Testis (tissue), 5 donors: ENCODE measurements at places on chromosomes 6 and 20. TPM values are rescaled to one million over a fixed set of nuclear protein-coding genes. Genes with fewer than 3 reads are reported as not detected.

Gene TFAP2A
- 3.3 TPM for polyA plus RNA-seq

Gene FAM83C
- polyA plus RNA-seq, result 0.96 TPM

Gene ZC3H12D
- 0.61 TPM for polyA plus RNA-seq

- no peak overlapping the region for H3K27ac ChIP-seq
- H3K36me3 ChIP-seq, result no peaks in the 10 kb centered on the region
- H3K27me3 ChIP-seq, result no peaks in the 10 kb centered on the region
These were observed 102.6 kb downstream of the TULP4 start for GRCh38 chr6:158414851-158415262.

DNA sequence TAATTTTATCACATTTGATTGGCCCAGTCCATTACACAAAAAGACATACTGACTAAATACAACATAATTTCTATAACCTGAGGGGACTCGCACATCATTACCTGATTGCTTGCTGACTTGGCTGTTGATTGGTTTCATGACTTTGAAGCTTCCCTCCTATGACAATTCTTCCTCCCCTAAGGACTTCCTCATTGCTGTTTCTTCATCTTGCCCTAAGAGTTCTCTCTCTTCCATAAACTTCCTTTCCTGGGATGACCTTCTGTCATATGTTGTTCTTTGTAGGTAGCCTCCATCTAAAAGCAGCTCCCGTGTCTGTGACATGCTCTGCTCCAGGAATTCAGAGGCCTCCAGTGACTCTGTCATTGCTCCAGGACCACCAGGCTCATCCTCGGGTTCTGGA lies 22.6 kb downstream of the RSPH3 start:
- no peaks in the 10 kb centered on the region for H3K4me1 ChIP-seq
- no peak for DNase-seq
- H3K4me3 ChIP-seq, result no peak overlapping the region
- no peak overlapping the region for H3K27ac ChIP-seq
- H3K27me3 ChIP-seq, result no peaks in the 10 kb centered on the region
- no peaks in the 10 kb centered on the region for H3K36me3 ChIP-seq

Gene C6orf47
- polyA plus RNA-seq, result 11.9 TPM

DNA sequence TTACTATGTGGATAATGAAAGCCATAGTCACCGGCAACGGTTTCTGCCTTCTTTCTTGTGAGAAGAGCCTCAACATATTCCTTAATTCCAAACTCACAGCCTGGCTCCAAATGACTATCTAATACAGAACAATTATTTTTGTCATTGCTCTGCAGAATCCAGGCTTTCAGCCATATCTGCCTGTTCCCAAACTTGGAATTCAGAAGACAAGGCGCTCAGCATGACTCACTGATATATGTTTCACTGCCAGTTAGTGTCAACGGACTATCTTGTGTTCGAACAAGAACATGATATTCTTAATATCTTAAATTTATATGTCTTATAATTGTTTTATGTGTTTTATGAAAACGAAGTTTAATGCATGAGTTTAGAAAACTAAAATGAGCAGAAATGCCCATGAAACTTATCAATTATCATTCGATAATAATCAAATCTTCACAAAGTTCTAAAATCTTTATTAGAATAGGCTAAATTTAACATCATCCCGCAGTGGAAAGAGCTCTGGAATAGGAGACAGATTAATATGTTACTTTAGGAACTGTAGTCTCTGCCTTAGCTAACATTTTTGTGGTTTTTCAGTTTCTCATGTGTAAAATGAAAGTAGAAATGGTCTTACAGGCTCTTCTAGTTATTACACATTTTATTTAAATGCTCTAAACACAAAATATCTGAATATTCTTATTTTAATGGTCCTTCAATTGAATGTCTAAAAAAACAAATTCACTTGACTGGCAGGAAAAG lies 669.3 kb upstream of the GJE1 start:
- no peak overlapping the region for H3K4me3 ChIP-seq
- peak; percentile 21 for DNase-seq
- H3K27ac ChIP-seq, result no peak overlapping the region
- H3K4me1 ChIP-seq, result no peaks in the 10 kb centered on the region
- H3K27me3 ChIP-seq, result no peaks in the 10 kb centered on the region

GRCh38 chr20:37725165-37725564 lies 31.3 kb downstream of the CTNNBL1 start:
- H3K4me3 ChIP-seq, result no peak overlapping the region
- no peaks in the 10 kb centered on the region for H3K27me3 ChIP-seq
- no peaks in the 10 kb centered on the region for H3K36me3 ChIP-seq
- no peak overlapping the region for H3K27ac ChIP-seq
- H3K4me1 ChIP-seq, result no peaks in the 10 kb centered on the region
- no peak for DNase-seq

DNA sequence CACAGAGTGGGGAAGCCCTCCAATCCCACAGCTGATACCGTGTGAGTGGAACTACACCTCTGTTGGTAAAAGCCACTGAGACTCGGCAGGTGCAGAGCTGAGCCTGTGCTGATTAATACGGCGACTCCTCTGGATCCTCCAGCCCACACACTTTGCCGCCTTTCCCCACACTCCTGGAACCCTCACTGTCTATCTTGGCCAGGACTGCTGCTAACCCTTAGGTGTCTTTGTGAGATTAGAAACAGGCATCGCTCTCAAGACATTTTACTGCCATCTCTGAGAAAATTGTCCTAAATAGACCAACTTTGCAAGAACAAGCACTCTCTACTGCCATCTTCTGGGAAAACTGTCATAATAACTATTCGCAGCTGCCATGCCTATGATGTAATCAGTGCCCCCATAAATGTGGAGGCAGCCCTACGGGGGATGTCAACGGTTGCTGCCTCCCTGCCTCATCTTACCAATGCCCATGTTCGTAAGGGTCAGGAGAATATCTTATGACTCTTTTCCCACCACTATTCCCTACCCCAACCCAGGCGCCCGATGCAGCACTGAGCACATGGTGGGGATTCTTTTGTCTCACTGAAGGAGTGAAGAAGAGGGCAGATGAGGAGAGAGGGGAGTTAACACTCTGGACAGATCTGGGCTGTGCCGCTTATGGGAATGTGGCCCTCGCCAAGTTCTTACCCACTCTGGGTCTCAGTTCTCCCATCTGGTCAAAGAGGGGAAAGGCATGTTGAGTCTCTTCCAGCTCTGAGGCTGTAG lies 26.1 kb upstream of the KCNB1 start:
- no peaks in the 10 kb centered on the region for H3K36me3 ChIP-seq
- DNase-seq, result no peak
- H3K4me3 ChIP-seq, result no peak overlapping the region
- H3K4me1 ChIP-seq, result peaks cover 6% of the 10 kb centered on the region
- H3K27me3 ChIP-seq, result no peaks in the 10 kb centered on the region

GRCh38 chr6:169292338-169293124 lies 38.9 kb upstream of the THBS2 start:
- no peaks in the 10 kb centered on the region for H3K36me3 ChIP-seq
- no peak overlapping the region for H3K4me3 ChIP-seq
- H3K27ac ChIP-seq, result no peak overlapping the region

DNA sequence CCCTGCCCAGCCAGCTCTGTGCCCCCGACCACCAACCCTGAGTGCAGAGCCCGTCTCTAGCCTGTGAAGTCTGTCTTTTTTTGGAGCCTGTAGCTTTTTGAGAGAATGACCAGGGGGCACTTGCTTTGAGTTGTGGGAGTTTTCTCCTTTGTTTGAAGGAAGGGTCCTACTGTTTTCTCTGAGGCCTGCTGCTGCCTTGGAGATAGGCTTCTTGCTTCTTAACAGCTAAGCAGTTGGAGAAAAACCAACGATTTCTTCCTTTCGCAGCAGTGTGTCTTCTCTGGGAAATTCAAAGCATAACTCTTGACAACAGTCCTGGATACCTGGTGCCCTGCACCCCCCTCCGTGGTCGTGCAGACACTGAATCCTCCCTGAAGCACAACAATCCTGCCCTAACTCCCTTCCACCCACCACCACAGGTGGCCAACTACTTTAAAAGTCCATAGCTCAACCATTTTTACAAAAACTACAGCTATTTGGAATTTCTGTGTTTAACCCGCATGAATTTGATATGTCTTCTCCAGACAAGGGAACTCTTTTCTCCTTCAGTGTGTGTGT lies 61.0 kb downstream of the FAM50B start:
- H3K27me3 ChIP-seq, result no peaks in the 10 kb centered on the region
- no peaks in the 10 kb centered on the region for H3K36me3 ChIP-seq
- no peak overlapping the region for H3K4me3 ChIP-seq
- no peak for DNase-seq
- no peak overlapping the region for H3K27ac ChIP-seq
- peaks cover 31% of the 10 kb centered on the region for H3K4me1 ChIP-seq

Gene RNF182
- 6.8 TPM for polyA plus RNA-seq

DNA sequence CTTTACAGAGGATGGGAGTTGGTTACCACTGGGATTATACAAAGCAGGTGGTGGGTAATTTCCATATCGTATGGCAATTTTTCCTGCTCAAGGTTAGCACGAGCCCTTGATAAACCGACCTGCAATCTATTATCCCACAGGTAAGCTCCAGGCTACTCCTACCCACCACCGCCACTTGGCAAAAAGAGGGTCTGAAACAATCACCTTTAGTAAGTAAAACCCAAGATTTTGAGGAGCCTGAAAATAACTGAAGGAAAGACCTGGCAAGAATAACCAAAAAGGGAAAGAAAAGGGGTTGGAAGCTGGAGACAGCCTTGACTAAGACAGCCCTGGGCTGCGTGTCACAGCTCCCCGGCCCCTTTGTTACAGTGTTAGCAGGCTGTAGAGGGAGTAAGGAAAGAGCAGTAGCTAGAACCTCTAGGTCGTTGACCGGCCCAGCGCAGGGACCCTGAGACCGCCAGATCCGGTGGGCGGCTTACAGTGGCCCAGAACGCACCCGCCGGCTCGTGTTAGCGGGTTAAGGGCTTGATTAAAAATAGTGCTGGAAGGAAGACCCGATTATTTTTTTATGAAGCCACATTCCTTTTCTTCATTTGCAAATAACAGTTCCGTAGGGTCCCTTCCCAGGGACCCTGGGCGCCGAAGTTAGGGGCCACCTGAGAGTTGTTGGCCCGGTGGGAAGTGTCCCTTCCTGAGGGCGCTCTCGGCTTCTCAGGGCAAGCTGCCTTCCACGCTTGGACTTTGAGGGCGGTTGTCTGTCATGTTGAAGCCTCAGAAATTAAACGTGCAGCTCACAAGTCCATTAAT lies 30.5 kb downstream of the TFAP2B start:
- H3K4me3 ChIP-seq, result peak overlapping the region; percentile 54
- no peaks in the 10 kb centered on the region for H3K27me3 ChIP-seq
- DNase-seq, result no peak
- H3K27ac ChIP-seq, result no peak overlapping the region

GRCh38 chr20:59493926-59494325 lies 110.4 kb upstream of the PHACTR3 start:
- H3K36me3 ChIP-seq, result no peaks in the 10 kb centered on the region
- no peak overlapping the region for H3K27ac ChIP-seq
- DNase-seq, result no peak
- no peak overlapping the region for H3K4me3 ChIP-seq

GRCh38 chr6:107578642-107579341 lies 88.9 kb downstream of the SOBP start:
- H3K27me3 ChIP-seq, result no peaks in the 10 kb centered on the region
- DNase-seq, result no peak
- no peak overlapping the region for H3K4me3 ChIP-seq
- H3K27ac ChIP-seq, result no peak overlapping the region
- no peaks in the 10 kb centered on the region for H3K4me1 ChIP-seq
